CD4-positive, alpha-beta T cell (primary cell): ENCODE measurements at places on chromosomes 7 and 10.

- DNase-seq = no peak
These were observed 40.2 kb downstream of the ARL4A start for GRCh38 chr7:12727455-12728191.

DNA sequence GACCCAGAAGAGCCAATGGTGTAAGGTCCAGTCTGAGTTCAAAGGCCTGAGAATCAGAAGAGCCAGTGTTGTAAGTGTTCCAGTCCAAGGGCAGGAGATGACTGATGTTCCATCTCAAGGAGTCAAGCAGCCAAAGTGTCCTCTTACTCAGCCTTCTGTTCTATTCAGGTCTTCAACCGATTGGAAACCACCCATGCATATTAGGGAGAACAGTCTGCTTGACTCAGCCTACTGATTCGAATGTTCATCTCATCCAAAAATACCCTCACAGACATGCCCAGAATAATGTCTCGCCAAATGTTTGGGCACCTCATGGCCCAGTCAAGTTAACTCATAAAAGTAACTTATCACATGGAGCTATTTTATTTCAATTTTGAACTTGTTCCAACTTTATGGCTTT is 2.9 kb upstream of the WDFY4 start:
- no peak for DNase-seq

DNA sequence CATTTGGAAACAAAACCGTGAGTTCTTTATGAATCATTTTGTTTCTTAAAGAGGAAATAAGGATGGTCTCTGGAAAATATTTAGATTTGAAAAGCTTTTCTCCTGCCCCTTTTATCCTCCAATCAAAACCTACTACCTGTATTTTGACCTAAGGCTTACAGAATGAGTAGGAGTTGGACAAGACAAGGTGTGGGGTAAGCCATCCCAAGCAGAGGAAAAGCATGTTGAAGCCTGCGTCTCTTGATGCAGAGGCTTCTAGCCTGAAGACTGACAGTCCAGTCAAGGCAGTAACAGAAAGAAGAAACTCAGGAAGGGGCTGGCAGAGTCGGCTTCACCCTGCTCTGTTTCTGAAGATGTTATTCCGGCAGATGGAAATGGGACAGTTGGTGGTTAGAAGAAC is 551.1 kb downstream of the SORCS3 start:
- DNase-seq = no peak

DNA sequence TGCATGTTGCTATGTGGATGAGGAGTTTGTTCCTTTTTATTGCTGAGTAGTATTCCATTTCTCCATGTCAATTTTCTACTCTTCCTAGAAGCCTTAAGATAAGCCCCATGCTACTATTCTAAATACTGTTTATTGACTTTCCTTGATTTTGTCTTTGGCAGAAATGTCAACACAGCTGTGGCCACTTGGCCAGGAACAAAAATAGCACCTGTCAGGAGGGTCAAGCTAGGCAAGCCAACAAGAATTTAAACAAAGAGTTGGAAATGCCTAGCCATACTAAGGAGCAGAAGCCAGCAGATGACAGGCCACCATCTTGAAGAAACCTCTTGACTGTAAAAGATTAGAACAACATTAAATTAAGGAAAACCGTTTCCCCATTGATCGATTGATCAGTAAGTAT is 34.7 kb downstream of the JAZF1 start:
- DNase-seq = no peak

DNA sequence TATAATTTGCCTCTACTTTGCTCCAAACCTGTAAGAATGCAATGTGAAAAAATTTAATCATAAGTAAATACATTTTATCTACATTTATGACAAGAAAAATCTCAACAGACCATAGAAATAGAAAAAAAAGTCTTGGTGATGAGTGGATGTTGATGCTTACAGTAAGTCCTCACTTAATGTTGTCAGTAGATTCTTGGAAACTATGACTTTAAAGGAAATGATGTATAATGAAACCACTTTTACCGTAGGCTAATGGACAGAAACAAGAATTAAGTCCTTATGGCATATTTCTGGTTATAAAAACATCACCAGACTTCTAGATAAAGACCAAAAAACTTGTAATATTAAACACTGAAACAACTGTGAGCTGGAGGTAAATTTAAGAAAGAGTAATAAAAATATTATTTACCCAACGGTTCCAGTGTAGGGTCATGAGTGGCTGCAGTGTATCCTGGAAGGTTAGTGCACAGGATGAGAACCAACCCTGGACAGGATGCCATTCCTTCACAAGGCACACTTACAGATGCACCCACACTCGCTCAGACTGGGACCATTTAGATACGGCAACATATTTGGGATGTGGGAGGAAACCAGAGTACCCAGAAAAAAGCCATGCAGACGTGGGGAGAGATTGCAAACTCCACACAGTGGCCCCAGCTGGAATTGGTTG is 76.3 kb downstream of the GLCCI1 start:
- DNase-seq = no peak

DNA sequence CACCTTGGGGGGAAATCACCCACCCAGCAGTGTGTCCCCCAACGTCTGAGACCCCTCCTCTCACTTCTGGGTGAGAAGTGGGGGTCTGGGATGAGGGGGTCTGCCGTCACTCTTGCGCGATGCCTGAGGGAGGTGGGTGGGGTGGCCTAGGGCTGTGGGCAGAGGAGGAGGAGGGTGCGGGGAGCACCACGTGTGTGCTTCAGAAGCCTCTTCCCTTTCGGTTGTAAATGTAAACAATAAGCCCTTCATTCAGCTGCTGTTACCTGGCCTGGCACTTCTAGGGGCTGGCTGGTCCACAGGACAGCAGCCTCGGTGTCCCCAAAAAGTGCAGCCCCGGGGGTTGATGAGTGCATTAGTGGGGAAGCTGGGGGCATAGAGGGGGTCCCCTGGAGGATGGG is 1.3 kb downstream of the CLIP2 start:
- no peak for DNase-seq

DNA sequence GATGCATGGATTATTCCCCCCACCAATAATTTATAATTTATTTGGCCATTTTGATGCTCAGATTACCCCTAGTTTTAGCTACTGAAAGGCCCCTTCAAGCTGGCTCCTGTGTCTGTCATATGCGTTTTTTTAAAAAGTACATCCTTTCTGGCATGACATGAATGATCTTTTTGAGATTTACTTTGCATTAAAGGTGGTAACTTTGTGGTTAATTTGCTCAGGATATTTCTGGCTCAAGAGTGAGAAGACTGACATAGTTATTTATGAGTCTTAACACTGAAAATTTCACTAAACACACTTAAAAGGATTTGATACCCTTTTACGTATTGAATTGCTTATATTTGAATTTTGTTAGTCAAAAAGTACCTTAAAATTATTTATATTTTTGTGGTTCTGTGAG is 5.4 kb downstream of the SMC3 start:
- no peak for DNase-seq

- no peak for DNase-seq
These were observed 212.6 kb downstream of the WDR37 start for GRCh38 chr10:1268831-1269230.

DNA sequence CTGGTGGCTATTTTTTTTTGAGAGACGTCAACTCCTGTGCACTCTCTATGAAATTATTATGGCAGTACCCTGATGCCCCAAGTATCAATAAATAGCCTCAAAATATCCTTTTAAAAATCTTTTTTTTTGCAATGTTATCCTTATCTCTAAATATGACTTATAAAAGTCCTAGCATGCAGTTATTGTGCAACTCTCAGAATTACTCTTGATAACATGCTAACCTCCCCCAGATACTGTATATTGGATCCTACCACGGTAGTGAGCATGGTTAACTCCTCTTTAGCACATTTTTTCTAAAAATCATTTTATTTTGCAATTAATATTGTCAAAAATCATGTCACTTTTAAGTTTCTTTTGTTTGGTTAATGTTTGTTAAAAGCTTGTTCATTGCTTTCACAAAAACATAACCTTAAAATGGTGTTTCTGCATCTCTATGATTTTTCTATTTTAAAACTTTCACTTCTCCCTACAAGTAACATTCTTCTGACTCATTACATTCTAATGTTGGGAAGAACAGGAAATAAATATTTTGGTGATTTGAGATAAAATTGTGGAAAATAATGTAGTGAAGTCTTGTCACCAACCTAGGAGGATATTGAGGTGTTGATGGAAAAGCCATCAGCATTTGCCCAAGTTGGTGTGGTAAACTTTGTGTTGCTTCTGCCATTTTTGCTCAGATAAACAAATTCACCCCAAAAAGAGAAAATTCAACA is 42.1 kb upstream of the ADRA2A start:
- DNase-seq = no peak

- no peak for DNase-seq
These were observed 63.6 kb upstream of the HGF start for GRCh38 chr7:81833401-81833800.

DNA sequence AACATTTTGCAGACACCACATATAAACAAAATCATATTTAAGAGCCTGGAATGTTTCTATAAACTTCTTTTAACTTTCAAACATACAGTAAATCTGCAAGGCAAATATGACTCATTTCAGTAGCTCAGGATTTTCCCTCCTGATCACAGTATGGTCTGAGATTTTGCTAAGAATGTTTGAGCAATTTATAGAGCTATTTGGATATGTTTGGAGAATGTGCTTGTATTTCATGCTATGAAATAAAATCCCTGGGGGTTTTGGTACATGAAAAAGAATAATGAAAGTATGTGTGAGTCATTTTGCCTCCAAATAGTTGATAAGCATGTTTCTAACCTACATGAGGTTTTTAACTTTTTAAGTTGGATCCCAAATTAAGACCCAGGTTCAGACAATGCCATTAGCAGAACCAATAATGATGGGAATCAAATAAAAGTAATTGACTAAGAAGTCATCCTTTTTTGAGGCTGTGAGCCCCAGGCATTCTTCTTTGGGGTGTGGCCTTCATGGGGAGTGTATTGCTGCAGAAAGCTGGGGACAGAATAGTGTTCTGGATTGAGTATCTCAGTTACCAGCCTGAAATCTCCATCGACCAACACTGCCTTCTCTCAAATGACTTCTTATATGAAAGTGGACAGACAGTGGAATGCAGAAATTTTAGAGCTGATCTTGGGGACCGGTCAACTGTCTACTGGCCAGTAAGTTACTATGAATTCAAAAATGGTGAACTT is 66.1 kb upstream of the AGBL3 start:
- no peak for DNase-seq

DNA sequence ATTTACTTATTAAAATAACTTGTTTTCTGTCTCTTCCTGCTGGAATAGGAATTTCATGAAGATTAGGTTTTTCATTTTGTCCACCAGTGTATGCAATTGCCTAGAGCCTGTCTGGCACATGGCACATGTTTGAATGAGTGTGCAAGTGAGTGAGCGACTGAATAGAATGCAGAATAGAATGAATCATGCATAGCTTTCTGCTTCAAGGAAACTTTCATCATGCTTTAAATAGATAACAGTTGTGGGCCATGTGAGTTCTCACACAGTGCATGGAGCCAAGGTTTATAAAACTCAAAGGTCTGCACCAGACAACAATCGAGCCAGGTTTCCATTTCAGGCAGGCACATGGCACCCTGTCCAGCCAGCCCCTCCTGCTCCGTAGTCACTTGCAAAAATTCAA is 74.2 kb upstream of the HECW1 start:
- no peak for DNase-seq

- DNase-seq = no peak
These were observed 120.2 kb upstream of the CTTNBP2 start for GRCh38 chr7:117993377-117994003.

GRCh38 chr10:7605565-7606295 is 61.0 kb downstream of the ITIH5 start:
- DNase-seq = no peak

- no peak for DNase-seq
These were observed 73.4 kb downstream of the CARD11 start for GRCh38 chr7:2970307-2970664.

DNA sequence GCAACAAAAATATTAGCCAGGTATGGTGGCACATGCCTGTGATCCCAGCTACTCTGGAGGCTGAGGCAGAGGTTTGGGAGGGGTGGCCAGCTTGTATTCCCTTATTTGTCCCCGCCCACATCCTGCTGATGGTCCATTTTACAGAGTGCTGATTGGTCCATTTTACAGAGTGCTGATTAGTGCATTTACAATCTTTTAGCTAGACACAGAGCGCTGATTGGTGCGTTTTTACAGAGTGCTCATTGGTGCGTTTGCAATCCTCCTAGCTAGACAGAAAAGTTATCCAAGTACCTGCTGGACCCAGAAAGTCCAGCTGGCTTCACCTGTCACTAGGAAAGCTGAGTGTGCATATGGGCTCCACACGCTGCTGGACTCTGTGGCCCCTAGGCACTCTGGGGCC is 40.0 kb upstream of the RASGEF1A start:
- DNase-seq = no peak

GRCh38 chr7:117872561-117873309 is 506 bp downstream of the CTTNBP2 start:
- no peak for DNase-seq

GRCh38 chr7:104156842-104157277 is 51.0 kb downstream of the ORC5 start:
- no peak for DNase-seq

- no peak for DNase-seq
These were observed 46.7 kb downstream of the PARD3 start for GRCh38 chr10:34768261-34768971.

- DNase-seq = no peak
These were observed 11.5 kb upstream of the KLRG2 start for GRCh38 chr7:139494835-139495579.

- no peak for DNase-seq
These were observed 235.1 kb upstream of the AUTS2 start for GRCh38 chr7:69363136-69363535.

DNA sequence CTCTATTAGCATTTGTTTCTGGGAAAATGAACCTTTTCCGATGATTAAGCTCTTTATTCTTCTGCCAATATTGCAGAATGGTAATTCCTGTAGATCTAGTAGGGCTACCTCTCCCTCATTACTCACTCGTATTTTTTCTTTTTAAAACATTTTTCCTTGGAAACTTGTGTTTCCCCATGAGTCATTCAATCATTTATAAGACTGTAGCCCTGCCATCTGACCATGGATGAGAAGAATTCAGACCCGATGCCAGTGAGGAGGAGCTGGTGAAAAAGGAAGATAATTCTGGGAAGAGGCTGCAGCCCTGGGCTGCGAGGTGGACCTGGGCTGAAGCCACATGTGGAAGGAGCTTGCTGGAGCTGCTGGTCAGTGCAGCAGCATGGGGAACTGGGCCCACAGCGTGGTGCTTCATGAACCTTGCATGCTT is 242.8 kb downstream of the KLF6 start:
- DNase-seq = no peak

- DNase-seq = no peak
These were observed 80.1 kb upstream of the CAPZA2 start for GRCh38 chr7:116782177-116782711.
